ENCODE measurements at places on chromosomes 12 and 14.

- no peak for DNase-seq
These were observed 116.8 kb upstream of the PRICKLE1 start for GRCh38 chr12:42706321-42706720.

DNA sequence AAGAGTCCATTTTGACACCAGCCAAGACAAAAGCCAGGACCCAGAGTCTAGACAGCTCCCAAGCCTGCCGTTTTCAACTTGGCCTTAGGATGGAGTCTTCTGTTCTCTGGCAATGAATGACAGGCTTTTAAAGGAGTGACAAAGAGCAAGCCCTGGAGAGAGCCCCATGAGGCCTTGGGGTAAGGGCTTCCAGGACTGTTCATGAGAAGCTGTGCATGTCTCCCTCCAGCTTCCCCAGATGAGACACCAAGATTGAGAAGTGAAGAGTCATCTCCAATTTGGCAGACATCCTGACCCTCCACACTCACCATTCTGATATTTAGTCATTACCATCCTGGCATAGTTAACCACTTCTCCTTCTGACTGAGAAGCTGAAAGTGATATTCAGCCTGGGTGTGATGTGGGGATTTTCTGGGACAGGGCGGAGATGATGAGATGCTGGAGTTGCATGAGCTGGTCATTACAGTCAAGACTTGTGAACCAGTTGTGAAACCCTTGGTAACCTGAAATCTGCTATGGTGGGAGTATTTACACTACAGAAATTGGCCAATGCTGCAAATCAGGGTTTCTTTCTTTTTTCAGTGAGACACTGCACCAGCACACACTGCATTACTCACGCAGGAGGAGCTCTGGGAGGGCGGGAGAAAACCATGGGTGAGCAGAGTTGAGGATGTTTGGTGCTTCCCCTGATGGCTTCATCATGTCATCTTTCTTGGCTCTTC, 77.8 kb downstream of the VCPKMT start:
- DNase-seq = peak; percentile 56

DNA sequence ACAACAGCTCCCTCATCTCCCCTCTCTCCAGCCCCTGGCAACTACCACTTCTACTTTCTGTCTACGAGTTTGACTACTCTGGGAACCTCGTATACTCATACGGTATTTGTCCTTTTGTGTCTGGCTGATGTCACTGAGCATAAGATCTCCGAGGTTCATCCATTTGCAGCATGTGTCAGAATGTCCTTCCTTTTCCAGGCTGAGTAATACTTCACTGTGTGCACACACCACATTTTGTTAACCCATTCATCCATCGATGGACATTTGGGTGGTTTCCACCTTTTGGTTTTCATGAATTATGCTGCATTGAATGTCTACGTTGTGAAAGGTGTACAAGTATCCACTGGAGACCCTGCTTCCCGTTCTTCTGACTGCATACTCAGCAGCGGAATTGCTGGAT, 24.1 kb upstream of the DLK1 start:
- no peak for DNase-seq

DNA sequence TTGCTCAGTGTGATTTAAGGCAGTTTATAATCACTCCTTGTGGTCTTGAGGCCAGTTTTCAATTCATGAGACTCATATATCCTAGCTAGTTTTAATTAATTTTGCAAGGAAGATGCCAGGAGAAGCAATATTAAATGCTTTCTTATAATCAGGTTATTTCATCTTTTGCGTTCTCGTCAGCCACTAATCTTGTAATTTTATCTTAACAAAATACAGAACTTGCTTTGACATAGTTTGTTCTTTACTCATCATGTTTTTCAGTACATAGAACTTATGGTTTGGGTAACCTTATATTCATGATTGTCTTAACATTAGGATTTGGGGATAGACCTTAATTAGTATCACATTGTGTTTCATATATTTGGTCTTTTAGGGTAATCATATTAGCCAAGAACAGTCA, 76.0 kb downstream of the LIN52 start:
- DNase-seq = no peak

GRCh38 chr12:25716842-25717241, 163.8 kb upstream of the LMNTD1 start:
- DNase-seq = no peak

- DNase-seq = no peak
These were observed 3.7 kb downstream of the FBRSL1 start for GRCh38 chr12:132493482-132494178.

DNA sequence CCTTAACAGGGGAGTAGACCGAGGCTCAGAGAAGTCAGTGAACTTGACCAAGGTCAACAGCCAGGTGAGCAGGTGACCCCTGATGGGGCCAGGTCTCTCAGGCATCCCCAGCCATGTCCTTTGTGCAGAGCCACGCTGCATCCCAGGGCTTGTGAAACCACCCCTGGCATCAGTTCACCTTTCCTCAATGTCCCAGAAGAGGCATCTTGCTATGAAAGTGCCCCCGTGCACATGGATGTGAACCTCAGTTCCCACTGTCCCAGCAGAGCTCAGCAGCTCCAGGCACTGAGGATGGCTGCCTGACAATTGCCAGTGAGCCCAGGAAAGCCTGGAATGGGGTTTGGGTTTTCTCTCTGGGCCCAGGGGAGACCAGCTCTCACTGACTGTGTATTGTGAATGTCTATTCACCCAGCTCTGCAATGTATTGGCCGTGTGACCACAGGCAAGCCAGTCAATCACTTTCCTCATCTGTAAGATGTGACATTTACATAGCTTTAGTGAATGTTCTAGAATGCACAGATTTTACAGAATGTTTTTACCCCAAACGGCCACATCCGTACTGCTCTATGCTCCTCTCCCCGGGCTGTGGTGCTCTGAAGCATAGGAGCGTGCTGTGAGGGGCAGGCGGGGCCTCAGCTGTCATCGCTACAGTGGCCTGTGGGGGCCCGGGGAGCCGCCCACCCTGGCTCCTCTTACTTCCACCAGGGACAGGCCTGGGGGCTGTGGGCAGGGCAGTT, 4.9 kb downstream of the CACNA2D4 start:
- no peak for DNase-seq

Data from activated CD4-positive, alpha-beta T cell treated with anti-CD3 and anti-CD28 coated beads for 24 hours (primary cell).